GM04503 (cell line): ENCODE measurements at places on chromosomes 1 and 21.

DNA sequence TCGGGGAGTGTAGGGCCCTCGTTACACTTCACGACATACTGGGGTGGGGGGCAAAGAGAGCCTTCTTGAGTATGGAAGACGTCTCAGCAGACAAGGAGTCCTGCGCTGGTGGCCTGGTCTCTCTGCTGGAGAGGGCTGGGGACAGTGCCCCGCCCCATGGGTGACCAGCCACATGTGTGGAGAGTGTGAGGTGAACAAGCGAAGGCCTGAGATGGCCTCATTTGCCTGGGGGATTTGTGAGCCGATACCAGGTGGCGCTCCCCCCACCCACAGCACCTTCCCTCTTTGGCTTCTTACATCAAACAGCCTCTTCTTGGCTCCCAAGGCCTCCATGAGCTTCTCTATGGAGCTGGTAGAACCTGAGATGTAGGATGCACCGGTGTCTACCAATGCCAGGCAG lies 4.0 kb upstream of the ETNK2 start:
- no peak for DNase-seq

DNA sequence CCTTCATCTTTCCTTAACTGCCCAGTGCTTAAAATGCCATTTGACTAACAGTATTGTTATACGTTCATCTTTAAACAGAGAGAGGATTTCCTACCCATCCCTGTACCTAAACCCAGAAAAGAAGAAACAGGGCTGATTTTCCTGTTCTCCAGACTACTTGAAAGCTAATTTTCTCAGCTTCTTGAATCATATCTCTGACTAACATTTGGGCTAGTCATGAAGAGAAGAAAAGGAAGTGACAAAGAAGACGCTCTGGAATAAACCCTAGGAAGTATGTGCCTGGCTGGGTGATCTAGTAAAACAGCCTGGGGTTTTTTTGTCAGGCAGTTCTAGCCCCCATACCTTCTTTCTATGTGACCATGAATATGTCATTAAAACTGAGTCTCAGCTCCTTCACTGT lies 44.8 kb upstream of the SGIP1 start:
- DNase-seq = no peak

- DNase-seq = no peak
Observed at GRCh38 chr1:21089731-21090130, 87.0 kb downstream of the EIF4G3 start.

- DNase-seq = no peak
Observed at GRCh38 chr1:81548918-81549587, 251.7 kb upstream of the ADGRL2 start.

GRCh38 chr1:65177457-65177856 lies 29.5 kb downstream of the AK4 start:
- no peak for DNase-seq

DNA sequence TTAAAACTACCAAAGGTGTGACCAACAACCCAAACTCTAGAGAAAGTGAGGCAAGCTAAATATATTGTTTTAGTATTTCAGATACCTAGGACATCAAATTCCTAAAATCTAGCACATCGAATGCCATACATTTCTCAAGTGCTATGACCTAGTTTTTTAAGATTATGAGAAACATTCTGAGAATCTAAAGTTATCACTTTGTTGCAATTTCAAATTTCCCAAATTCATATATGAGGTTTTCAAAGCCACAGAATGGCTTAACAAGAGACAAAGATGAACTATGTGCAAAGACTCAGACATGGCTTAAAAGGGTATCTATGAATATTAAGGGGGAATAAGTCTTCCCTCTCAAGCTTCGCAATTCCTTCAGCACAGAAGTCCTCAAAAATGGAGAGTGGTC lies 6.8 kb downstream of the SCYL3 start:
- DNase-seq = no peak

- no peak for DNase-seq
Observed at GRCh38 chr1:21305155-21305899, 15.1 kb upstream of the ECE1 start.

DNA sequence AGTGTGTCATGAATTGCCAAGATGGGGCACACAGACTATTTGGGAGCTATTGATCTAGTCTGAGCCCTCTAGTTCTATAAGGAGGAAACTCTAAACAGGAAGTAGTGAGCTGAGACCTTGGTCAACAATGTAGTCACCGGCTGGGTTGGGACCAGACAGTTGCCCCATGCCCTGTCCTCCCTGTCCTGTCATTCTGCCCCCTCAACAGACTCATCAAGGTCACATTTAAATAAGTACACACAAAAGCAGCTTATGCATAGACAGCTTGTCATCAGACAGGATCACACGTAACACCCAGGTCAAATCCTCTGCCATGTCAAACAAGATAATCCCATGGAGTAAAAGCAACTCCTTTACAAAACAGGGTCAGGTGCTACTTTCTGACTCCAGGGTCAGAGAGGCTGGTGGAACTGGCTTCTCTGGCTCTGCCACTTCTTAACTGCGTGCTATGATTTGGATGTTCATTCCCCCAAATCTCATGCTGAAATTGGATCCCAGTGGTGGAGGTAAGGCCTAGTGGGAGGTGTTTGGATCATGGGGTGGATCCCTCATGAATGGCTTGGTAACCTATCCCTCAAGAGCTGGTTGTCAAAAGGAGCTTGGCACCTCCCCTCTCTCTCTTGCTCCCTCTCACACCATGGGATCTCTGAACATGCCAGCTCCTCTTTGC lies 128.9 kb downstream of the HIVEP3 start:
- DNase-seq = no peak

DNA sequence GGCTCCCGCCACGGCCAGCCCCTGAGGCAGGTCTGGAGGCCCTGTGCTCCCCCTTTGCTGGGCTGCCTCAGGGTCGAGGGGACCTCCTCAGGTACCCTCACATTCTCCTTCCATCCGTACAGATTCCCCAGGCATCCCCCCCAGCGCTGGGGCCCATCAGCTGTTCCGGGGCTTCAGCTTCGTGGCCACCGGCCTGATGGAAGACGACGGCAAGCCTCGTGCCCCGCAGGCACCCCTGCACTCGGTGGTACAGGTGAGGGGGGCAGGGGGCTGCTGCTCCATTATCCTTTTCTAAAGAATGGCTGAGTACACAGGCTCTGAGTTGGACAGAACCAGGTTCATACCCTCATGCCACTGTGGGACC lies 29.1 kb downstream of the RPS6KA1 start:
- DNase-seq = no peak

GRCh38 chr1:905071-905749 lies 18.5 kb upstream of the SAMD11 start:
- no peak for DNase-seq

GRCh38 chr21:31236528-31236927 lies 107.5 kb downstream of the TIAM1 start:
- no peak for DNase-seq

- no peak for DNase-seq
Observed at GRCh38 chr1:97632776-97633175, 288.1 kb downstream of the DPYD start.

- DNase-seq = no peak
Observed at GRCh38 chr1:23748016-23748415, 4.7 kb downstream of the ELOA start.

- no peak for DNase-seq
Observed at GRCh38 chr1:43510621-43511020, 20.1 kb upstream of the PTPRF start.

- DNase-seq = no peak
Observed at GRCh38 chr1:155847823-155848529, 9.0 kb downstream of the GON4L start.

DNA sequence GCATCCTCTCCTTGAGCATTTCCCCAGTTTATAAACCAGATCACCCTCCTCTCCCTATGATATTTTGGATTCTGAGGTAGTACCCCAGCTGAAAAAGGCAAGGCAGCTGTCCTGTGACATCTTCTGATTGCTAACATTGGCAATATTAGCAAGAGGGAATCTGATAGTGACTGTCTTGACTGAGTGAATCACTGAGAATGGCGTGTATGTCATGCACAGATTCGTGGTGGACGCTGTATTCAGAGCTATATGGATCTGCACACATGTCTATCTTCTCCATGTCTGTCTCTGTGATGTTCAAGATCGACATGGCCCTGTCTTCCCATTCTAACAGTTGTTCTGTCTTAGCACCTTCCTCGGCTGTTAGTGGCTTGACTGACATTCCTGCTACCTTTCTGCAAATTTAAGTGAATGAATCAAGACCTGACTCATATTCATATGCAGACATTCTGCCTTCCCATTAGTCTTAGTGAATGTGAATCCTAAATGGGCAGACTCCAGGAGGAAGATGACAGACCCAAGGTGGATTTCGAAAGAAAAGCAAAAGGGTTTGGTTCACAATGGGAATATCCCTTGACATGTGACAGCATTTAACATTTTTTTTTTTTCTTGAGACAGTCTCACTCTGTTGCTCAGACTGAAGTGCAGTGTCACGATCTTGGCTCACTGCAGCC lies 97.7 kb downstream of the PGBD5 start:
- no peak for DNase-seq

DNA sequence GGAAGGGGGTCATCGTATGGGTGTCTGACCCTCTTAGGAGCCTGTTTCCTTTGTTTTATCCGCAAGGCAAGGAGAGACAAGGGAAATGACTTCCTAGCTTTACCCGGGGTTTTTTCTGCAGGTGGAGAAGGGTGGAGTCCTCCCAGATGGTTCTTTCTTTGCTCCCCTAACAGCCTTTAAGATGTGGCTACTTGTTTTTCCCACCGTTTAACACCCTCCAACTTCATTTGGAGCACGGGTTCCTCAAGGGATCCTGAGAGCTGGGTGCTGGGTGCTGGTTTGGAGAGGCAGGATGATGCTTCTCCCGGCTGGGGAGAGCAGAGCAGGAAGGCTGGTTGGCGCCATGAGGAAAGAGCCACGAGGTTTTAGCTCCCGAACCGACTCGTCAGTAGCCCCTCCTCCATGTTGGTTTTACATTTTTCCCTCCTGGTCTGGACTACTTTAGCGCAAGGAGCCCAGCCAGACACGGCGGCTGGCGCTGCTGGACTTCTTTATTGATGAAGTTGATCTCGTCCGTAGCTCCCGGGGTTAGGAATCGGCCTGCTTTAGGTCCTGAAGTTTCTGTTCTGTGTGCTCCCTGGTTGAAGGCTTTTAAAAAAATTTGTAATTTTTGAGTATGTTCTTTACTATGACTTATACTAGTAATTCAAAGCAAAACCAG lies 1.4 kb downstream of the UCK2 start:
- DNase-seq = peak; percentile 50

DNA sequence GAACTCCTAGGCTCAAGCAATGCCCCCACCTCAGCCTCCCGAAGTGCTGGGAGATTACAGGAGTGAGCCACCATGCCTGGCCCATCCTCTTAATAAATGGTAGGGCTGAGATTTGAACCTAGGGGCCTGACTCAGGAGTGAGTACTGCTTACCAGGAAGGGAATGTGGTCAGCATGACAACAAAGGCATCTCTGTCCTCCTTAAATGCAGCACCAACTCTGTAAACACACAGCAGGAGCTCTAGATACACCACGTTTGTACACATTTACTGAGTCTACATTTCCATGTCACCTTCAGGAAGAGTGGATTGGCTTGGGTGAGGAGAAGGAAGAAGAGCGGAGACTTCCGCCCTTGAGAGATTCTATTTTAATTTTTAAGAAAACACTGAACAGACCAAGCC lies 38.5 kb downstream of the HIVEP3 start:
- DNase-seq = no peak

GRCh38 chr1:30329802-30330557 lies 393.4 kb downstream of the MATN1 start:
- no peak for DNase-seq

- DNase-seq = no peak
Observed at GRCh38 chr1:67094191-67094590, 40.2 kb upstream of the SLC35D1 start.

- DNase-seq = no peak
Observed at GRCh38 chr21:42784276-42784675, 95.1 kb downstream of the WDR4 start.

DNA sequence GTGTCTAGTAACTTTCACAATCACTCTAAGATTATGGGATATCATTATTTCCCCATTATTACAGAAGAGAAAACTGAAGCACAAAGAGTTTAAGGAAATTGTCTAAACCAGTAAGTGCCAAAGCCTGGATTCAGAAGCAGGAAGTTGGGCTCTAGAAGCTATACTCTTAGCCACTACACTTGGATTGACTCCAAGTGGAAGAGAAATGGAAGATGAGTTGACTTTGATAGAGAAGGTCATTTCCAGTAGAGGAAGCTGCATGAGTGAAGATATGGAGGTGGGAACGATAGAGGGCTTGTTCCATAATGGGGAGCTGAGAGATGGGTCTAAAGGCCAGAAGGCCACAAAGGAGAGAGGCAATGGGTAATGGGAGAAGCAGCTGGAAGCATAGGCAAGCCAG lies 11.7 kb upstream of the TDRD10 start:
- no peak for DNase-seq
